Activated naive CD4-positive, alpha-beta T cell treated with anti-CD3 and anti-CD28 coated beads for 36 hours (primary cell): ENCODE measurements at places on chromosomes 5 and 9.

DNA sequence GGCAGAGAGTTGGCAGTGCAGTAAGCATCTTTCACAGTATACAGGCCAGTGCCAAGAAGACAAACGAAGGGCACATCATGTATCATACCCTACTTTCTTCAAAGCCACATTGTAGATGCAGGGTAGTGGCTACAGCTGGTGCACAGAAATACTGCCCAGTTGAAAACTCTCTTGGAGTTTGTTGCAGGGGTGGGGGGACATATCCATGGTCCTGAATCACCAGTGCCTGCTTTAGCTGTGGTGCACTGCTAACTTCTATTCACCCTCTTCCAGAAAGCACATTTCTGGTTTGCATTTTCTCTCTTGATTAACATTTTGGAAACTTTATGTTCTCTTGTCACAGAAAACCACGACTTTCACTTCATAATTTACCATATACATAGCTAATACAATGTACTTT lies 196.6 kb downstream of the PAPPA start:
- DNase-seq: no peak

DNA sequence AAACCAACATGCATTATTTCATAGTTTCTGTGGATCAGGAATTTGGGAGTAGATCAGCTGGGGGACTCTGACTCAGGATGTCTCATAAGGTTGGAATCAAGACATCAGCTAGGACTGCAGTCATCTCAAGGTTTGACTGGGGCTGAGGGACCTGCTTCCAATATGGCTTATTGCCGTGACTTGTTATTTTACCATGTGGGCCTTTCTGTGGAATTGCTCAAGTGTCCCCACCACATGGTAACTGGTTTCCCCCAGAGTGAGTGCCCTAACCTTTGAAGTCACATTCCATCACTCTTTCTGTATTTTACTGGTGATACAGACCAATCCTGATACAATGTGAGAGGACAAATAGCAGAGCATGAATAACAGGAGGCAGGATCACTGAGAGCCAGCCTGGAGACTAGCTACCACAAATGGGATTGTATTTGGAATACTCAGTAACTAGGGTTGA lies 70.2 kb upstream of the ELL2 start:
- DNase-seq: no peak

DNA sequence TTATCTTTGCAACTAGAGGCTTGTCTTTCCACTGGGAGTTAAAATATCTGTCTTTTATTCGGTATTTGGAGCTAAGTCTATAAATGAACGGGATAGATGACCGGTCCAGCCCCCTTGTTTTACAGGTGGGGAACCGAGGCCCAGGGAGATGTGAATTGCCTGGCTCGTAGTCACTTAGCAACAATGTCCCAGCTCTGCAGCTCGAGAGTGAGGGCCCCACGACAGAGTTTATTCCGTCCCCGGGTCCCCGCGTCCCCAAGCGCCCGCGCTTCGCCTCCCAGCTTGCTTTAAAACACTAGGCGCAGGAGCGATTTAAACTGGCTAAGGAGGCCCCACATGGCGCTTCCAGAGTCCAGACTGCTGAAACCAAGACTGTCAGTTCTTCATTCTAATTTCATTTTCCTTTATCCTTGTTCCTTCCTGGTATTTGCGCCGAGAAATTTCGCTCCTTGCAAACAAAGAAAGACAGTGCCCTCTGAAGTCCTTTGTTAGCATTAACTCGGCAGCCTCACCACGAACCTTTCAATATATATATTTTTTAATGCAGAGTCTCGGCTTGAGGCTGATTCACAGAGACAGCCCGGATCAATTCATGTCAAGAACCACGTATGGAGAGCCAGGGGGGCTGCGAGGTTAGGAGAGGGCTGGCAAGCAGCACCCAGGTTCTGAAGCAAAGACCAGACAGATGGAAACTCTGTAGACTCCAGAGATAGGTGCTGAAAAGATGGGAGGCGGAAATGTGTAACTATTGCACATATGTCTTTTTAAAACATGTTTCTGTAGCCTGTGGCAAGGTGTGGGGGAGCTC lies 1.4 kb upstream of the ENC1 start:
- peak; percentile 32 for DNase-seq

DNA sequence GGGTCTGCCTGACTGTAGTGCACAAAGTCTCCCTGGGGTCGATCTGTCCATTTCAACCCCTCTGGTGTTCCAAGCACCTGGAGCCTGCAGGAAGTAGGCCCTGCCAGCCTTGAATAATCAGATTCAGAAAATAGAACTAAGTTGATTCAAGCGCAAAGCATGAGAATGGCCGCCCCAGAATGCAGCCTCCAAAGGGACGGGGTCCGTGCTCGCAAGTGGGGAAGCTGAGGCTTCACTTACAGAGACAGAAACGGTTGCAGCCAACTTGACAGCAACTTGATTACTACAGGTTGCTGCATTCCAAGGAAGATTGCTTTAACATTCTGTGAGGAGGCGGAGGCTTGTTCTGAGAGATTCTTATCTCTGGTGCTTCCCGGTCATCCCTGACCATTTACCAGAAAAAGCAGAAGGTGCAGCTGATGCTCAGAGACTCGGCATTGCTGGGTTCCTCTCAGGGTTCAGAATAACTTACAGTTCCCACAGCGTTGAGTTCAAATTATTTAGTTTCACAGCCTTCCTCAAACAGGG lies 14.9 kb upstream of the LRRC14B start:
- DNase-seq: no peak

GRCh38 chr5:116370886-116371285 lies 203.7 kb downstream of the SEMA6A start:
- no peak for DNase-seq

GRCh38 chr5:73454379-73455036 lies 5.9 kb upstream of the FOXD1 start:
- peak; percentile 49 for DNase-seq

DNA sequence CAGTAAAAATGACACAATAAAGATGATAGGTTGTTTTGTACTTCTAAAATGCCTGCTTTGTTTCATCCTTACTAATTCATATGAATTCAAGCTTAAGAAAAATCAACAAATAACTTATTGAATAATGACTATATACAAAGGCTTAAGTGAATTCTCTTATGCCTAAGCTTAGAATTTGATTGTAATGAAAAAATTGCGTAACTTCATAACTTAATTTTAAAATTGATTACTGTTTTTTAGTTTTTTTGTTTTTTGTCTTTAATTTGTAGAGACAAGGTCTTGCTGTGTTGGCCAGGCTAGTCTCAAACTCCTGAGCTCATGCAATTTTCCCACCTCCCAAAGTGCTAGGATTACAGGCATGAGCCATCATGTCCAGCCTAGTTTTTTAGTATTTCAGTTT lies 391.9 kb downstream of the ARRDC3 start:
- no peak for DNase-seq

DNA sequence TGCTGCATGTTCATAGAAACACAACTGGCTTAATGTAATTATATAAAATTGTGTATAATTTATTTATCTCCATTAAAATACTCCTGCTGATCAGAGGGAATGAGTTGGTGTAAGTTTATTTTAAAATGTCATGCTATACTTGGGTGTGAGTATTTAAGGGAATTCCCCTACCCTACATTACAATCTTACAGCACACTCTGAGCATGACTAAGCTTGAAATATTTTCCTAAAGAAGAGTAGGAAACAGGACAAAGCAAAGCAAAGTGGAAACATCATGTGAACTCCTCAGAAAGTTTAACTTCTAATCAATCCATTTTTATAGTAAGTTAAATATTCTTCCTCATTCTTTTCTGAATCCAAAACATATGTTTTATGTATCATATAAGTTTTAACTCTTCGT lies 1271.3 kb downstream of the EFNA5 start:
- DNase-seq: no peak

DNA sequence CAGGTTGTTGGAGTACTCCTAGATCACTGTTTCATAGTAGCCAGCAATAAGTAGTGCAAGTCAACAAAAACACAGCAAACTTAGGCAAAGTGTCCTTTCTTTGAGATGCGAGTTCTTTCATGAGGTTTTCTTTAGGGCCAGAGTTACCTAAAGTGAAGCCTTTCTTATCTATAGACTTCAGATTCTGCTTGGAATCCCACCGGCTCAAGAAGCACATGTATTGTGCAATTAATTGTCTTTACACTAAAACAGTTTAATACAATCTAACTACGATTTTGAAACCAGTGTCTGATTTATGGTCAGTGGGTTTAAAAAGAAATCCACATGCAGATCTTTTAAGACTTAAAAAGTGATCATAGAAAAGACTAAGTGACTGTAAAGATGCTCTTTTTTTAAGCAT lies 3.6 kb downstream of the PURA start:
- DNase-seq: no peak

- no peak for DNase-seq
Observed at GRCh38 chr5:64149268-64149667, 16.4 kb upstream of the RNF180 start.

- DNase-seq: no peak
Observed at GRCh38 chr9:114281473-114282103, 41.3 kb upstream of the ORM1 start.

- no peak for DNase-seq
Observed at GRCh38 chr5:146799671-146800070, 78.9 kb downstream of the PPP2R2B start.

DNA sequence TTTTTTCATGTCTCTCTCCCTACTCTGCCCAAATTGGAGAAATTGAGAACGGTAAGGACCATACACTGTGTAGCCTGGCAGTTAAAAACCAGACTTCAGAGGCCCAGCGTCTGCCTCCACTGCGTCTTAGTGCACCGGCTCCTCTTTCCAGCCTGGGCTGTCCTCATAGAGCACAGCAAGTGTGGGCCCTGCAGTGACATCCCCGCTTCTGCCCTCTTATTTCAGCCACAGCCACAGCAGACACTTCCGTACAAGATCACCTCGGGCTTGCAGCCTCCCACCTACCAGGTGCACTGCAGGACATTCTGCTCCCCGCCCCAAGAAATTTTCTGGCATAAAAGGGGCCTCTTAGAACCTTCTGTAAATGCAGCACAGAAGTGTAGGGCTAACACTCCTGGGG lies 21.4 kb upstream of the SMIM23 start:
- no peak for DNase-seq

GRCh38 chr5:82341325-82341724 lies 63.2 kb upstream of the RPS23 start:
- no peak for DNase-seq

DNA sequence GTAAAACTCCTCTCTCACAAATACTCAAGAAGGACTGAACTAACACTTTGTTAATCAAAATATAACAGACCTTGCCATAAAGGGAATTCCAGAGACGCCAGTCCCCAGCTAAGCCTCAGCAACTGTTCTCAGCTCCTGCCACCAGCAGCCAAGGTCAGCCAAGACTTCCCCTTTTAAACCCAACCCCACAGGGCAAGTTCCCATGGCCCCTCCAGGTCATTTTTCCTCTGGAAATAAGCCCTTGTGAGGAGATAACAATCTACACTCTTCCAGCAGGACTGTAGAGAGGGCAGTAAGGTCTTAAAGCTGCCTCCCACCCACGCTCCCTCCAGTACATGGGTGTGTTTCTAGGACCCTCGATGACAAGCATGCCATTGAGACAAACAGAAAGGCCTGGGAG lies 78.3 kb downstream of the DPYSL3 start:
- DNase-seq: no peak

GRCh38 chr5:55597014-55597981 lies 62.5 kb upstream of the PLPP1 start:
- DNase-seq: no peak

DNA sequence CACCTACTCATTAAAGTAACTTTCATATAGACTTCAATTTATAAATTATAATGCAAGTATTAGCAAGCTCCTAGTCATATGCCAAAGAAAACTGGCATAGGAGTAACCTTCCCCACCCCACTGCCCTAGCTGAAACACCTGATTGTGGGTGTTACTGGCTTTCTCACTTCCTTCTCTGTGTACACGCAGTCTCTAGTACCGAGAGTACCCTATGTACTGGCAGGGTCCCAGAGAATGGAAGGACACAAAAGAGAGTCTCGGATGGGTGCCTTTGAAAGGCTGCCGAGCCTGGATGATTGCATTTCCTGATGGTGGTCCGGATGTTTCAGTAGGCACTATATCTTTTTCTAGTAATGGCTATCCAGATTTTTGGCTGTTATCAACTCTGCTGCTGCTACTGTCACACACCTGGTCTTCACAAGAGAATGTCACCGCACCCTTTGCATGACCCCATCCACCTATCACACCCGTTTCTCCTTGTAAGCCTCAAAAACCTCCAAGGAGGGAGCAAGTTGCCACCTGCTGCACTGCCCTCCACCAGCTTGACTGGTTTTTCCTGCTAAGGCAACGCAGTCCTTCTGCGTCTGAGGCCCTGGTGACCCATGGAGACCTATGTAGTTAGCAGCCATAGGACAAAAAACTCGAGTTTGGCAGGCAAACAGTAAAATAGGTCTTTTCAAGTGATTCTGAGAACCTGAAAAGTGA lies 53.8 kb upstream of the CLINT1 start:
- no peak for DNase-seq
